ENCODE measurements at places on chromosomes 7 and 10.

DNA sequence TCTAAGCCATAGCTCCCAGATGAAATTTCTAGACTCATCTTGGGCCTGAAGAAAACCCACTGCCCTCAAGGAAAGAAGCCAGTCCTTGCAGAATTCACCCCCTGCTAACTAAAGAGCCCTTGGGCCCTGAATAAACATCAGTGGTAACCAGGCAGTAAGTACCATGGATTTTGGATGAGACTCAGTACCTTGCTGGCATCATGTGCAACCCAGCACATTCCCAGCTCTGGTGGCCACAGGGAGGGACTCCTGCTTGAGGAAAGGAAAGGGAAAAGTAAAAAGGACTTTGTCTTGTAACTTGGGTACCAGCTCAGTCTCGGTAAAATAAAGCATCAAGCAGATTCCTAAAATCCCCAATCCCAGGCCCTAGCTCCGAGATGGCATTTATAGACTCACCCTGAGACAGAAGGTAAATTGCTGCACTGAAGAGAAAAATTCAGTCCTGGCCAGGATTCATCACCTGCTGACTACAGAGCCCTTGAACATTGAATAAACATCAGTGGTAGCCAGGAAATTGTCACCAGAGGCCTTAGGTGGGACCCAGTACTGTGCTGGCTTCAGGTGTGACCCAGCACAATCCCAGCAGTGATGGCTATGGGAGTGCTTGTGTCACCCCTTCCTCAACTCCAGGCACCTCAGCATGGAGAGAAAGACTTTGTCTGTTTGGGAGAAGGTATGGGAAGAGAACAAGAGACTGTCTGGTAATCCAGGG is 31.2 kb upstream of the SFTPD start:
- no peak for DNase-seq

DNA sequence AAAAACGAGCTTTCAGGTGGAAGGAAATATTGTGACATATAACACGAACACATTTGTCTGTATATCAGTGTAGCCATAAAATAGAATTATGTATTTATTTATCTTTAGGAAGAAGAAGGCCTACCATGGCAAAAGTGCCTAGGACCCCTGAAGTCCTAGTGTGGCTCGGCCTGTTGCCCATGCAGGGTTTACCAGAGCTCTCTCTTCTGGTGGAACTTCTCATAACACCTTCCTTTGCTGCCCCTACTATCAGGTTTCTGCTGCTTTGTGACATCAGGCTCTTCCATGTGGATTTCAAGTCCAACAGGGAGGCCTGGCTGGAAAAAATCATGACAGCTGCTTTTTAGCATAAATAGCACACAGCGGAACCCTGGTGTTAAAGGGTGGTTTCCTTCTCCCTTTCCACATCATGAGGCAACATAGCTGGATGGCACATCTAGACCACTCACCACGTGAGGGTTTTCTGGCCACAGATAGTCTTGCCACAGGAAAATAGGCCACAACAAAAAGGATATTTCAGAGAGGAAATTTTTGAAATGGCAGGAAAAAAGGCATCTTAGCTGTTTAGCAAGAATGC is 44.8 kb upstream of the ADO start:
- DNase-seq, result no peak

GRCh38 chr7:17456541-17456940 is 158.1 kb downstream of the AHR start:
- DNase-seq, result no peak

DNA sequence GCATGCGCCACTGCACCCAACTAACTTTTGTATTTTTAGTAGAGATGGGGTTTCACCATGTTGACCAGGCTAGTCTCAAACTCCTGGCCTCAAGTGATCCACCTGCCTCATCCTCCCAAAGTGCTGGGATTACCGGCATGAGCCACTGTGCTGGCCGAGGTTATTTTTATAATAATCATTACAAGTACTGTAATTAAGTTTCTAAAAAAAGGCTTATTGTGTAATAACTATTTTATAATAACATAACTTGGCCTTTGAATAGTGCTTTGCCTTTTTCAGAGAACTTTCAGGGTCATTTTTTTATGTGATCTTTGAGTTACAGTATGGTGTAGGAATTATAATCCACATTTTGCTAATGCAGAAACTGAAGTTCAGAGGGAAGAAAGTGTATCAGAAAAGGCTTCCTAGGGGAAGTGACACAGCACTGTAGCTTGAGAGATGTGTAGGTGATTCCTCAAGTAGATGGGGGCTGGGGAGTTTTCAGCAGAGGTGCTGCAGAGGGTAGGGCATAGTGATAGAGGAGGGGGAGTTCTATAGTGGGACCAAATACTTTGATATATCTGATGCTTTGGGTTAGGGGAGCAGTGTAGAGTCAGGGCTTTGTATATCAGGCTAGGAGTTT is 9.2 kb upstream of the SYPL1 start:
- DNase-seq, result no peak

GRCh38 chr7:2564970-2565540 is 6.3 kb downstream of the IQCE start:
- DNase-seq, result no peak

DNA sequence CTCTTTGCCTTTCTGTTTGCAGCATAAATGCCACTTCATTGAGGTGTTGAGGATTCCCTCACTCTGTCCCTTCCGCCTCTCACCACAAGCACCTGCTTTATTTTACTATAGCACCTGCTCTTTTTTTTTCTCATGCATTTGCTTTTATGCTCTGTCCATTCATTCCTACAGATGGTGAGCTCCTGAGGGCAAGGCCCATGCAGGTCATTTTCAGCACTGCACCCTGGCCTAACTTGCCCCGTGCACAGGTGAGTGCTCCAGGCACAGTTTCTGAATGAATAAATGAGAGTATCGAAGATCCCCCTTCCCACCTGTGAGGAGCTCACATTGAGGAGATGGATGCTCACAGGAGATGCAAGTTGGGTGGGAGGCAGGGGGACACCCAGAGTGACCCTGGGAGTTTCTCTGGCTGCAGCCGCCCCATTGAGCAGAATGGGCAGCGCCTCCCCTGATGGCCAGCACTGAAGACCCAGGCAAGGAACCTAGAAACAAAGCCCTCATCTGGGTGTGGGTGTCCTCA is 1.2 kb upstream of the AKR1E2 start:
- DNase-seq, result no peak

GRCh38 chr7:50281680-50282445 is 22.7 kb upstream of the IKZF1 start:
- no peak for DNase-seq

DNA sequence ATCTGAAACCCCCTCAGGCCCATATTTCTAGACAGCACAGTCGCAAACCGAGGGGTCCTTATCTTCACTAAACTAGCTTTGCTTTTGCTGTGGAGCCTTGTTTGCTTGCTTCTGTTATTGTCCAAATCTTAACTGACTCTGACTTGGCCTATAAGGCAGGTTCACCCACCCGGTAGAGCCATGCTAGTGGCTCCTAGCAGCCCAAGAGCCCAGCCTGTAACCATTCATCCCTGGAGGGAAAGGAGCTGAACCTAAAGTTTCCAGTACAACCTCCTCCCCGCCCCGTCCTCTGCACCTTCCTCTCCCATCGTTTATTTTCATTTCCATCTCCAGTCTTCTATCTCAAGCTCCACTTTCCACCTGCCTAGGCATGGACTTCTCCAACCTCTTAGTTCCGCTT is 345.7 kb downstream of the PTPRN2 start:
- no peak for DNase-seq

- DNase-seq, result no peak
Observed at GRCh38 chr7:19177269-19177668, 32.0 kb upstream of the FERD3L start.

GRCh38 chr10:92014620-92015019 is 91.0 kb downstream of the BTAF1 start:
- DNase-seq, result no peak

GRCh38 chr7:43559171-43559945 is 23.6 kb upstream of the STK17A start:
- DNase-seq, result no peak

DNA sequence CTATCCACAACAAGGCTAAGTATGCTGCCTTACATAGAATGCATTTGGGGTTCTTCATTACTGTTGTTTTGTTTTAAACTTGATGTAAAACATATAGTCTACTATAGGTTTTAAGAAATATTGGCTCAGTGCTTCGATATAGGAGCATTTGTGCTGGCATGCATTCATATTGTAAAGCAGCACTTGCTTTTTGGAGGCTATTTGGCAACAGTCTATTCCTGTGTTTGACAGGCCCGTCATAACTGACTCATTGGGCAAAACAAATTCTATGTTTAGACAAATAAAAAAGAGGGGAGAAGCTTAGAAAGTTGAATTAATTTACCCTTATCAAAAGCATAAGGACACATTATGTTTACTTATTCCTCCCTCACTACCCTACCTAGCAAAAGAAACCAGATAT is 38.4 kb upstream of the PLXDC2 start:
- no peak for DNase-seq

DNA sequence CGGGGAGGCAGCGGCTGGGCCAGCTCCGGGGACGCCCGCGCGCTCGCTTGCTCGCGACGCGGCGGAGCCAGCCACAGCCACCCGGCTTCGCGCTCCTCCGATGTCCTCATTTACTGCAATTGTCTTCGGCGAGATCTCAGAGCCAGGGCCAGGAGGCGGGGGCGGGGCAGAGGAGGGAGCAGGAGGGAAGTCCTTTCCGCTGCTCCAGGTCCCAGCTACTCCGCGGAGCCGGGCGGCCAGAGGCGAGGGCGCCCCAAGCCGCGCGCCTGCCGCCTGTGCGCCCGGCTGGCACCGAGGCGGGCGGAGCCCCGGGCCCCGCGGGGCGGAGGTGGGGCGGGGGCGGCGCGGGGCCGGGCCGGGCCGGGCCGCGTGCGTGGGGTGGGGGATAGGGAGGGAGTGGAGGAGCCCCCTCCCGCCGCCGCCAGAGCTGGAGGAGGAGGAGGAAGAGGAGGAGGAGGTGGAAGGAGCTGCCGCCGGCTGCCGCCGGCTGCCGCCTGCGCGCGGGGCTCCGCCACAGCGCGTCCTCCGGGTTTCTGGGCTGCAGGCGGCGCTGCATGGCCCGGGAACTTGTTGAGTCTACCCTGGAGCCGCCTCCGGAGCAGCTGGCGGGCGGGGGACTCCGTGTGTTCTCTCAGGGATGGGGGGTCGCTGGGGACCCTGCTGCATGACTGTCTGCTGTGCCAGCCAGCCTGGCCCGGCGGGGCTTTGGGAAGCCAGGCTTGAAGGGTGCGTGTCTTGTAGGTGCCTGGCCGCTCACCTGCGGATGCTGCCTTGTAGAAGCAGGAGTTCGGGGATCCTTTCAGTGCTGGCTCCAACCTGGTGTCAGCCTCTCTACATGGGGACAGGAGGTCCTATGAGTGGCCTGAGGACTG is at the start of gene INSYN2A:
TSS of gene INSYN2A (minus strand) at position 310 of the 872 bp plus-strand sequence. CDS start 20,196 bp downstream, outside the sequence.
- peak; percentile 46 for DNase-seq

- DNase-seq, result no peak
Observed at GRCh38 chr7:127835679-127836078, 183.7 kb downstream of the SND1 start.

- DNase-seq, result no peak
Observed at GRCh38 chr7:34104992-34105391, 199.7 kb downstream of the BMPER start.

DNA sequence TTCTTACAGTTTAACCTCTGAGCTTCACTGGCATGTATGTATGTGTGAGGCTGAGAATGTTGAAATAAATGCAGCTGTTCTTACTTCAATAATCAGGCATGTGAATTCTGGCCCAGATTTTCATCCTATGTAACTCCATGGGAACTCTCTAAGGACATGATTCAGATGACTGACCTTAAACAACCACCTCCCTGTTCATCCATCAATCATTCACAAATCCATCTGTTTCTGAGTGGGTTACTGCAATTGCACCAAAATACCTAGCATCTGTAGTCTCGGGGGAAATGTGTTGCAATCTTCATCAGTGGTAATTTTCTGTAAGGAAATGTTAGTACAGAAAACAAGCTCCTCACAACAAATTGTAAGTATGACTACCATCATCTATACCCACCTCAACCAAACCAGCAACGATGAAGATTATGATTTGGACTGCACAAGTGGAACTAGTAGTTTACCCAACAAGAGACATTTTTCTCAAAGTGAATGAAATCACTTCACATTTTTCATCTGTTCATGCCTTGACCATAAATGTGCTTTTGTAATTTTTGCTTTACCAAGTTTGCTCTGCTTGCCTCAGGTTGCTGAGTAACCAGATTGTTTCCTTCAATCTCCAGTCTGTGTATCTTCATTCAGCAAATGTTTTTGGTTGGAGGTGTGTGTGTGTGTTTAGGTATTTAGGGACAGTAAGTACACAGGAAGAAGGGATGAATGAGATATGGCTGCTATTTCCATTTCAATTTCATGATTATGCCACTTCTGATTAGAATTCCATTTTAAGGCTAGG is 65.7 kb upstream of the FZD8 start:
- no peak for DNase-seq

DNA sequence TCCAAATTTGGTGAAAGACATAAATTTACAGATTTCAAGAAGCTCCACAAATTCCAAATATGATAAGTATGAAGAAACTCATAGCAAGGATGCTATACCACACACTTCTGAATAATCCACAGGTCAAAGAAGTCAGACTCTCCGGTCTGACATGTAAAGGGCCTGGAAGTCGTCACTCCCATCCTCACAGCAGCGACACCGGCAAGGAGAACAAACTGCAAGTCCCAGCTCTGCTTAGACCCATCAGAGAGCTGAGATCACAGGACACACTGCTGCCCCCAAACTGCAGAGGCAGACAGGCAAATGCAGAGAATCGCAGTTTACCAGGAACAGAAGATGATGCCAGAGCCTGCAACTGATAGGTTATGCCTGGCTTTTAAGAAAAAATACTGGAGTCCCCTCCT is 62.0 kb downstream of the AMZ1 start:
- DNase-seq, result no peak

DNA sequence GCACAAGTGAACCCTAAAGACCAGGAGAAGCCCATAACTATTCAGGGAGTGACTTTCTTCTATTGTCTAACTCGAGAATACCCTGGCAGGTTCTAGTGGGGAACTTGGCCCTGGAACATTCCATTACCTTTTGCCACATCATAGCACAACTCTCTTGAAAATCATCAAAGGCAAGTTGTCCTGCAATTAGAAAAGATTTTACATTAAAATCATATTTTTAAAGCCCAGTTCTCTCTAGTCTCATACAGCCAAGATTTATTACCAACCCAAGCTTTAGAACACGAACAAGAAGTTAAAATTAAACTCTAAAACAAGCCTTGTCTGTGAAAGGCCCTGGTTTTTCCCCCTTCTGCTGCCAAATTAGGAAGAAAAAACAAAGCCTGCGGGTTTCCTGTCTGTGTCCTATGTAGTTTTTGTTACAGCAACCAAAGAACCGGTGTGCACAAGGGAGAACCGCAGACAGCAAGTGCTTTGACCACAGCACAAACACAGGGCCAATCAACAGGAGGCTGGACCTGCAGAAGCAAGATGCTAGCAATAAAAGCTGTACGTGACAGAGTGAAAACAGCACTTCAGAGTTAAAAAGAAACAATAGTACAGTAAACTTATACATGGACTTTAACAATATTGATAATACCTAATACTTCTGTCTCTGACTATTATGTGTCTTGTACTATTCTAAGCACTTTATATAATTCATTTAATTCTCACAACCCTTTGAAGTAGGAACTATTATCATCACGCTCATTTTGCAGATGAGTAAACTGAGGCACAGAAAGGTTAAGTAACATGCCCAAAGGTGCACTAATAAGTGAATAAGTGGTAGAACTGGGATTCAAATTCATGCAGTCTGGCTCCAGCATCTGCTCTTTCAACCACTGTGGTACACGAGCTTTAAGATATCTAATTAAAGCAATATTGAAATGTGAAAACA is 65.8 kb downstream of the STK17A start:
- DNase-seq, result no peak

- no peak for DNase-seq
Observed at GRCh38 chr7:107047902-107048782, 3.6 kb downstream of the PRKAR2B start.

GRCh38 chr7:95951531-95951930 is 179.2 kb downstream of the DYNC1I1 start:
- DNase-seq, result no peak

- DNase-seq, result no peak
Observed at GRCh38 chr10:15293862-15294842, 76.9 kb downstream of the FAM171A1 start.
